ENCODE measurements at places on chromosomes 1 and 21. TPM values are rescaled to one million over a fixed set of nuclear protein-coding genes. Genes with fewer than 3 reads are reported as not detected.

The OR2T35 gene
- not detected for total RNA-seq

GRCh38 chr1:177246710-177247580 lies 76.2 kb downstream of the BRINP2 start:
- no peaks in the 10 kb centered on the region for H3K36me3 ChIP-seq
- H3K27me3 ChIP-seq = no peaks in the 10 kb centered on the region
- no peak overlapping the region for H3K27ac ChIP-seq
- H3K4me1 ChIP-seq = no peaks in the 10 kb centered on the region
- no peak for DNase-seq
- no peak overlapping the region for H3K4me3 ChIP-seq

DNA sequence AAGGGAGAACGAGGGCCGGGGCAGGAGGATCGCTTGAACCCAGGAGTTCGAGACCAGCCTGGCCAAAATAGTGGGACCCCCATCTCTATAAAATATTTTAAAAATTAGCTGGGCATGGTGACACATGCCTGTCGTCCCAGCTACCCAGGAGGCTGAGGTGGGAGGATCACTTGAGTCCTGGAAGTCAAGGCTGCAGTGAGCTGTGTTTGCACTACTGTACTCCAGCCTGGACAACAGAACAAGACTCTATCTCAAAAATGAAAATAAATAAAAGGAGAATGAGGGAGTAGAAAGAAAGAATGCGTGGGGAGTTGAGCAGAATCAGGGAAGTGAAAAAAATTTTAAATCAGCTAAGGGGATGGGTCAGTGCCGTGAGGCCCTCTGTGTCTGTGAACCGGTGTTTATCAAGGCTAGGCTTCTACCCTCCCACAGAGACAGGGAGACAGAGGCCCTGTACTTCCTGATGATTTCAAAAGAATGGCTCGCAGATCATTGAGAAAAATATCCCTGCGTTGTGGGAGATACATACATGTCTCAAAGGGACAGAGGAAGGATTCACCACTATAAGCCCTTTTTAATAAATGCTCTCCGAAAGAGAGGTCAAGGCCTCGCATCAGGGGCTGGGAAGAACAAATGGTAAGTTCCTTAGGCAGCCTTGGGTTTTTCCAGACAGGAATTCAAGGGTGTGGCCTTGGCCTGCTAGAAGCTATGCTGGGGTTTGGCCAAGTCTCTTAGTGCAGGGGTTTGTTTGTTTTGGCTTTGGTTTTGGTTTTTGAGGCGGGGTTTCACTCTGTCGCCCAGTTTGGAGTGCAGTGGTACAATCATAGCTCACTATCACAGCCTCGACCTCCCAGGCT lies 20.7 kb downstream of the IL10RB start:
- H3K36me3 ChIP-seq = peaks cover 14% of the 10 kb centered on the region
- H3K27me3 ChIP-seq = no peaks in the 10 kb centered on the region
- no peak overlapping the region for H3K4me3 ChIP-seq
- no peak for DNase-seq
- H3K4me1 ChIP-seq = peaks cover 37% of the 10 kb centered on the region
- H3K27ac ChIP-seq = peak overlapping the region; percentile 78

DNA sequence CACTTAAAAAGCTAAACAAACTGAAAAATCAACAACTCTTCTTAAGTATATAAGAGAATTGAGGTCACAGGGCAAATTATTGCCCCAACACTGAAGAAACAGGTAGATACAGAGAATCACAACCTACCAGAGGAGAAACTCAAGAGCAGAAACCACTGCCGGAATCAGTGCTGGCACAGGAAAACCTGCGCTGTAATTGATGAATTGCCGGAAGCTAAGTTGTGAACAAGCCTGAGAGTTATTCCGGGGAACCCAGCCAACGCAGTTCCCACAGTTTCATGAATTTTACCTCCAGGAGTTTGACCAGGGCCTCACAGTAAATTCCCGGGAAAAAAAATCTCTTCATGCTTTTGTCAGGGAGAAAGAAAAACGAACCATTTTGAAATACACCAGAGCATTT lies 657.1 kb upstream of the BRINP3 start:
- no peaks in the 10 kb centered on the region for H3K4me1 ChIP-seq
- H3K4me3 ChIP-seq = no peak overlapping the region
- no peaks in the 10 kb centered on the region for H3K27me3 ChIP-seq
- H3K36me3 ChIP-seq = no peaks in the 10 kb centered on the region
- DNase-seq = no peak

GRCh38 chr1:78640462-78640861 lies 9.2 kb upstream of the IFI44 start:
- H3K27me3 ChIP-seq = no peaks in the 10 kb centered on the region
- no peak overlapping the region for H3K27ac ChIP-seq
- no peaks in the 10 kb centered on the region for H3K4me1 ChIP-seq
- no peak for DNase-seq
- no peak overlapping the region for H3K4me3 ChIP-seq
- H3K36me3 ChIP-seq = peaks cover 8% of the 10 kb centered on the region

Data from upper lobe of left lung (tissue), 6 donors.